ENCODE measurements at places on chromosomes 16 and 17. TPM values are rescaled to one million over a fixed set of nuclear protein-coding genes. Genes with fewer than 3 reads are reported as not detected.

DNA sequence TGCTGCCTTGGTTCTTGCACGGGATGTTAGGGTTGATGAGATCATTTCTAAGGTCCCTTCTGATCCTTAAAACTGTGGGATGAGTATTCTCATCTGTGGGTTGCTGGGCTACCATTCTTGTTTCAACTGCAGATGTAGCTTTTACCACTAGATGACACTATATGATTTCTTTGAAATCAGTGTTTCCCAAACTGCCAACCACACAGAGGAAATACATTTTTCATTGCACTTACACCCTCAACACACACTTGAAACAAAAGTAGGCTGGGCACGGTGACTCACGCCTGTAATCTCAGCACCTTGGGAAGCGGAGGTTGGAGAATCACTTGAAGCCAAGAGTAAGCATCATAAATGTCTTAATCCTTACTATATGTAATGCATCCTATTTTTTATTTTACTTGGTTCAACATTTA, 15.3 kb downstream of the LCMT1 start:
- peaks cover 3% of the 10 kb centered on the region for H3K36me3 ChIP-seq
- no peak for DNase-seq
- H3K27me3 ChIP-seq = no peaks in the 10 kb centered on the region
- H3K4me1 ChIP-seq = peaks cover 6% of the 10 kb centered on the region
- no peak overlapping the region for H3K27ac ChIP-seq

DNA sequence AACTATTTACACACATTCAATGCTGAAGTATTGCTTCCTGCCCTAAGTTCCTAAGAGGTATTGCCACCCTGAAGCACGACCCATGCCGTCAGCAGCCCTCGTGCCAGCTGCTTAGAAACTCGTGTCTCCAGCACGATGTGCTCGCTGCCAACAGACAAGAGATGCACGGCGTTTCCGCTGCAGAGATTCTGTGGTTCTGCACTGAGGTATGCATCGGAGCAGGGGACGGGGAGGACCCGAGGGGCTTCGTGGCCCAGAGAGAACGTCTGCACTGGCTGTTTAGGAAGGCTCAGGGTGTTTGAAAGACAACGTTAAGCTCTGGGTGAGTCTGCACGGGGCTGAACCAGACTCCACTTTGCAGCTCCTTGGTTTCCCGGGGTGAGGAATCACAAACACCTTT, 82.7 kb upstream of the CREBBP start:
- H3K27ac ChIP-seq = no peak overlapping the region
- H3K4me1 ChIP-seq = peaks cover 3% of the 10 kb centered on the region
- DNase-seq = no peak
- H3K27me3 ChIP-seq = peaks cover 16% of the 10 kb centered on the region

- no peaks in the 10 kb centered on the region for H3K27me3 ChIP-seq
- DNase-seq = no peak
- no peak overlapping the region for H3K4me3 ChIP-seq
- peaks cover 18% of the 10 kb centered on the region for H3K36me3 ChIP-seq
- H3K4me1 ChIP-seq = peaks cover 7% of the 10 kb centered on the region
- H3K27ac ChIP-seq = peak overlapping the region; percentile 64
Measured at GRCh38 chr17:47624727-47625068, 25.0 kb upstream of the KPNB1 start.

DNA sequence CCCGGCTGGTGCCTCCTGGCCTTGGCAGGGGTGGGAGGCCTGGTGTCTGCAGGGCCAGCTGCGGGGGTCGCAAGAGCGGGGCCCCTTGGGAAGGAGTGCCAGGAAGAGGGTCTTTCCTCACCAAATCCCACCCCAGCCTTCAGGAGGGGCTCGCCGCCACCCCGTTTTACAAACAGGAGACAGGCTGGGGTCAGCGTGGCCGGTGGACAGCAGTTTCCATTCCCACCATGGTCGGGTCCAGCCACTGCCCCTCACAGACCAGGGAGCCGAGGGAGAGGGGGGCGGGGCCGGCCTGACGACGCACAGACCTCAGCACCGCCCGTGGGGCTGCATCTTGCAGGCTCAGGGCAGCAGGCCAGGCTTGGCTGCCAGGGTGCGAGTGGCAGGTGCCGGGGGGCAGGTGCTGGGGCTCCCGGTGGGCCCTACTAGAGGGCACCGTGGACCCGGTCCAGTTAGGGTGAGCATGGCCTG, 7.6 kb downstream of the CBFA2T3 start:
- H3K4me3 ChIP-seq = no peak overlapping the region
- H3K27me3 ChIP-seq = peaks cover 10% of the 10 kb centered on the region
- no peak for DNase-seq
- H3K36me3 ChIP-seq = no peaks in the 10 kb centered on the region
- H3K4me1 ChIP-seq = no peaks in the 10 kb centered on the region

DNA sequence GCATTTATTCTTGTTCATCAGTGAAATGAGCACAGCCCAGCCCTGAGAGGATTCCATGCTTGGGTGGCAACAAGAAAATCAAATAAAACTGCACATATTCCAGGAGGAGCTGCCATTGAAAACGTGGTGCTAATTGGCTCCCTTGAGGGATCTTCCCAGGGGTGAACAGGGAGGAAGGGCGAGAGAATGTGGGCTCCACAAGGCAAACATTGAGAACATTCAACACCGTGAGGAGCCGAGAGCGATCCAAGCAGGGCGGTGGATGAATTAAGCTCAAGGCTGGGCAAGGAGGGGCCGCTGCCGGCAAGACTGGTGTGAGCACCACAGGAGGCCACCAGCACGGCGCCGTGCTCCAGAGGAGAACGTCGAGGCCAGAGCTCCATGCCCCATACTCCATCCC, 166.9 kb downstream of the C16orf95 start:
- no peak for DNase-seq
- peaks cover 2% of the 10 kb centered on the region for H3K36me3 ChIP-seq
- peaks cover 14% of the 10 kb centered on the region for H3K27me3 ChIP-seq

The E2F4 gene
- total RNA-seq = 82.1 TPM

DNA sequence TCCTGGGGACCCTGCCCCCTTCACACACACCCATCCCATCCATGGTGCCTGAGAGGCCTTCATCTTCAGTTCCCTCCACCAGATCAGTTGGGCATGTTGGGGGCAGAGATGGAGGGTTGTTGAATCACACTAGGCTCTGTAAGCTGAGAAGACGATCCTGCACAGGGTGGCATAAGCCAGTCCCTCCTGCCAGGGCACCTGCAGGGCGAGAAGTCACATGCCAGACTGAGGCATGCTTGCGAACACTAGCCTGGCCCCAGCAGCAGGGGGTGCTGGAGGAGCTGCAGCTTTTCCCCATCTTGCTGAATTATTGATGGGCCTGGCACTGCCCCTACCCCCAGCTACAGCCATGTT, 6.1 kb upstream of the TBX2 start:
- peaks cover 53% of the 10 kb centered on the region for H3K27me3 ChIP-seq
- H3K4me1 ChIP-seq = peaks cover 25% of the 10 kb centered on the region
- H3K36me3 ChIP-seq = no peaks in the 10 kb centered on the region

DNA sequence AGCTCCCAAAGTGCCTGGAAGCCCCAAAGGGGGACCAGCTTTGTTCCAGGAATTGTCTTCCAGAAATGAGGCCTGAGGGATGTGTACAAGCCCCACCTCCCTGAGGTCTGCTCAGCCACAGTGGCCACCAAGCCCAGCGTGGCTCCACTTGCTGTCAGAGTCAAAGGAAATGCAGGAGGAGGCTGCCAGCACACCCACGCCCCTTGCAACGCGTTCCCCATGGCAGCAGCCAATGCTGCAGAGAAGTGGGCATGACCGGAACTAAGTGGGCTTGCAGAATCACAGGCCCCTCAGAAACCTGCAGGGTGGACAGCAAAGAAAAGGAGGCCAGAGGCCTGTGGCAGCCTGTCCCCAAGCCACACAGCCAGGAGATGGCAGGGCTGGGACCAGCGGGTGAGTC, 320.8 kb downstream of the FOXL1 start:
- no peak overlapping the region for H3K4me3 ChIP-seq
- no peak overlapping the region for H3K27ac ChIP-seq
- H3K36me3 ChIP-seq = no peaks in the 10 kb centered on the region
- DNase-seq = no peak
- H3K4me1 ChIP-seq = peaks cover 9% of the 10 kb centered on the region
- peaks cover 62% of the 10 kb centered on the region for H3K27me3 ChIP-seq

DNA sequence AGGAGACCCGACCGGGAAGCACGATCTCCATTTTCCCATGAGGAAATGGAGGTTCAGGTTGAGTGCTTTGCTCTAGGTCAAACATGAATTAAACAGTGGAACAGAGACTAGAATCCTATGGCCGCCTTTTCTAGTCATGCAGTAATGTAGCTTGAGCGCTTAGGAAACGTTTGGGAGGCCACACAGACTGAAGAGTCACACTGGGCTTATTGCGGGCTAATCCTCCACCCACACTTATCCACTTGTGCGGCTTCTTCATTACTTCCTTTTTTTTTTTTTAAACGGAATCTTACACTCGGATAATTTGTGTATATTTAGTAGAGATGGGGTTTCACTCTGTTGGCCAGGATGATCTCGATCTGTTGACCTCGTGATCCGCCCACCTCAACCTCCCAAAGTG, 26.0 kb downstream of the CACNG3 start:
- peaks cover 9% of the 10 kb centered on the region for H3K27me3 ChIP-seq
- H3K36me3 ChIP-seq = no peaks in the 10 kb centered on the region
- no peak for DNase-seq
- no peak overlapping the region for H3K4me3 ChIP-seq
- H3K27ac ChIP-seq = no peak overlapping the region
- no peaks in the 10 kb centered on the region for H3K4me1 ChIP-seq

The CACNG4 gene
- total RNA-seq = 8.7 TPM

GRCh38 chr16:30895627-30896260, 670 bp upstream of the CTF1 start:
- H3K36me3 ChIP-seq = peaks cover 3% of the 10 kb centered on the region
- peak overlapping the region; percentile 86 for H3K4me3 ChIP-seq
- H3K4me1 ChIP-seq = peaks cover 29% of the 10 kb centered on the region
- DNase-seq = no peak

GRCh38 chr16:24541233-24541933, 2.0 kb downstream of the RBBP6 start:
- H3K27ac ChIP-seq = peak overlapping the region; percentile 99
- DNase-seq = no peak
- H3K4me3 ChIP-seq = peak overlapping the region; percentile 98
- peaks cover 4% of the 10 kb centered on the region for H3K36me3 ChIP-seq
- no peaks in the 10 kb centered on the region for H3K27me3 ChIP-seq

The FSCN2 gene
- 4.8 TPM for total RNA-seq

DNA sequence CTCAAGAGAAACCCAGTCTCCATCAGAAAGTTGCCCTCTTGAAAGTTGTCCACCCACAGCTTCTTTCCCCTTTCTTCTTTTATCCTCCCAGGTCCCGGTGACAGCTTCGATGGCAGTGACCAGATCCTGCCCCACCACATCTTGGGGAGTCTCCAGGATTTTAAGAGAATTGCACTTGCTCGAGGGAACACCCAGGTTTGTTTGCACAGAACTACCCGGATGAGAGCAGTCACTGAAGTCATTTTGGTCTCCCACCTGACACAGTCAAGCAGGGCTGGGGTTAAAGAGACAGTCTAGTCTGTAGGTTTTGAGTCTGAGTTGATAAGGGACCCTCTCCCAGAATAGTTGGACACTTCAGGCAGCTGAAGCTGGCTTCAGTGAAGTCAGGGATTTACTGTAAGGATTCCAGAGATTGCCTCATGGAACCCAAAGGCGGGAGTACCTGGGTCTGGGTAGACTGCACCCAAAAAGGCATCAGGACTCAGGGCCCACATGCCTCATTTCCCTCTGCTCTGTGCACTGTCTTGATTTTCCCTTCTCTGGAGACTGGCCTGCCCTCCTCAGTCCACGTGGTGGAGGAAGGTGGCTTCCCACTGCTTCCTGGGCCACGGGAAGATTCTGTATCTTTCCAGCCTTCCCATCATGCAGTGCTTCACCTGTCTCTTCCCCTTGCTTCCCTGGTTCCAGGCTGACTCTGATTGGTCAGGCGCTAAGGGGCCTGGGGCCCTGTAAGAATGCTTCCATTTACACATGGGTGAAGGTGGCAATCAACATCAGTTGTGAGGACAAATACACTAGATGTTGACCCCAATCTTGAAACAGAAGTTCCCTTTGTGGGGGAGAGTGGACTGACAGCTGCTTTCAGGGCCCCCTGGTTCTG, 9.5 kb downstream of the MYCBPAP start:
- H3K27ac ChIP-seq = no peak overlapping the region
- DNase-seq = no peak
- peaks cover 4% of the 10 kb centered on the region for H3K4me1 ChIP-seq
- H3K27me3 ChIP-seq = peaks cover 8% of the 10 kb centered on the region
- H3K4me3 ChIP-seq = no peak overlapping the region

The KRT13 gene
- total RNA-seq = not detected

The SCARF1 gene
- total RNA-seq = 0.69 TPM

DNA sequence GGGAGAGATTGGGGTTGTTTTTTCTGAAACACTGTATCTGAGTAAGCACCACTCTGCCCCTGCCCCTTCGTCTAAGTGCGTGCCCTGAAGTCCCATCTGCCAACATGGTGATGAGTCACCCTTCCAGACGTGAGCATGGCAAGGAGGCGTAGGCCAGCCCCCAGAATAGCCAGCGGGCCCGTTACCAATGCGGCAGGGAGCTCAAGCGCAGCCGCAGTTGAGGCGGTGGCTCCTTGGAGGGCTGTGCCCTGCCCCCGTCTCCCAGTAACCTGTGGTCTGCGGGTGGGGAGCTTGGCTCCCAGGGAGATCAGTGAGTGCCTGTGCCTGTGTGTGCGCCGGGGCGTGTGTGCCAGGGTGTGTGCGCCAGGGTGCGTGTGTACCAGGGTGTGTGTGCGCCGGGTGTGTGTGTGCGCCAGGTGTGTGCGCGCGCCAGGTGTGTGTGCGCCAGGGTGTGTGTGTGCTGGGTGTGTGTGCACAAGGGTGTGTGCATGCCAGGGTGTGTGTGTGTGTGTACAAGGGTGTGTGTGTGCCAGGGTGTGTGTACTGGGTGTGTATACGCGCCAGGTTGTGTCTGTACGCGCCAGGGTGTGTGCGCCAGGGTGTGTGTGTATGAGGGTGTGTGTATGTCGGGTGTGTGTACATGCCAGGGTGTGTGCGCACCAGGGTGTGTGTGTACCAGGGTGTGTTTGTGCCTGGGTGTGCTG, 98.6 kb upstream of the CHMP6 start:
- no peaks in the 10 kb centered on the region for H3K27me3 ChIP-seq
- no peak overlapping the region for H3K4me3 ChIP-seq
- H3K27ac ChIP-seq = no peak overlapping the region
- DNase-seq = no peak
- H3K4me1 ChIP-seq = no peaks in the 10 kb centered on the region

DNA sequence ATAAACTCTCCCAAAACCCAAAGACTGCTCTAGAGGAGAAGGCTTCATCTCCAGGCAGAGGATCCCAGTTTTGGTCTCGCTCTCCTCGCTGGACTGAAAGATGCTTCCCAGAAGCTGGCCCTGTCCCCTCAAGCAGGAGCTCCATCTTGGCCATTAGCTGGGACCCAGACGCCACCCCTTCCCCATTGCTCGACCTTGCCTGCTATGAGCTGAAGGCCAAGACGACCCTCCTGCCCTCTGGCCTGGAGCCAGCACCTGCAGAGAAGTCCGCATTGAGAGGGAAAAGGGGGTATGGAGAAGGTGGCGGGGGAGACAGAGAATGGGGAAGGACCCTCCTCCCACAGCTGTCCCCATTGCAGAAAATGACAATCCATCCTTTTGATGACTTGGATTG, 3.6 kb upstream of the RCVRN start:
- DNase-seq = no peak
- H3K27me3 ChIP-seq = peaks cover 2% of the 10 kb centered on the region
- H3K27ac ChIP-seq = no peak overlapping the region
- H3K36me3 ChIP-seq = no peaks in the 10 kb centered on the region
- H3K4me3 ChIP-seq = no peak overlapping the region
- peaks cover 16% of the 10 kb centered on the region for H3K4me1 ChIP-seq

The HCRT gene
- total RNA-seq = not detected

All from progenitor cell of endocrine pancreas (in vitro differentiated cells).